Mesothelial cell of epicardium (in vitro differentiated cells): ENCODE measurements at places on chromosomes 5 and 9. TPM values are rescaled to one million over a fixed set of nuclear protein-coding genes. Genes with fewer than 3 reads are reported as not detected.

DNA sequence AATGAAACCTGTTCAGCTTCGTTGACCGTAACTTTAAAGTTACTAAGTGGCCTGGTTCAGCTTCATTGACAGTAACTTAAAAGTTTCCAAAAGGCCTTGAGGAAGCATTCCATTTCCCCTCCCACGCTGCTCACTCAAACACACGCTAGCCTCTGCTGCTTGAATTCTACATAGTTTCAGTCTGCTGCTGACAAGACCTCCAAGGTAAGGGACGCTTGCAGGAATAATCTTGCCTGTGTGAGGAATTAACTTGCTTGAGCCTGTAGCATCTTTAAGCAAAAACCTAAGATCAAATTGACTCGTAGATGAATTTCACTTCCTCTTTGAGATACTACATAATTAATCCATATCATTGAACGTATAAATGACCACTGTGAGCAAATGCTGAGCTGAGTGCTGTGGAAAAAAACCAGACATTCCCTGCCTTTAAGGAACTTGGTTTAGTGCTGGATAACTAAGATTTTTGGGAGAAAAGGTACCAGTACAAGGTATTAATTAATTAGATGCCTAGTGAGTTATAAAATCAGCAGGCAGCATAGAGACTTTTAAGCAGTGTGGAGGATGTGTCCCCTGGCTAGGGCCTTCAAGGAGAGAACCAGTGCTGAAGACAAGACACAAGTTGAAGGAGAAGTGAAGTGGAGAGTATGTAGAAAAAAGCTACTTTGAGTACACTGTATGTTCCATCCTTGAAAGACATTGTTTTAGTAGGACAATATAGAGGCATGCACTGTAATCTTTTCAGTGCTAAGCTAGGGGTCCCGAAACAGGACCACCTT lies 39.2 kb downstream of the GRAMD2B start:
- no peak for DNase-seq

GRCh38 chr5:94072116-94072515 lies 330.7 kb upstream of the POU5F2 start:
- DNase-seq = no peak

DNA sequence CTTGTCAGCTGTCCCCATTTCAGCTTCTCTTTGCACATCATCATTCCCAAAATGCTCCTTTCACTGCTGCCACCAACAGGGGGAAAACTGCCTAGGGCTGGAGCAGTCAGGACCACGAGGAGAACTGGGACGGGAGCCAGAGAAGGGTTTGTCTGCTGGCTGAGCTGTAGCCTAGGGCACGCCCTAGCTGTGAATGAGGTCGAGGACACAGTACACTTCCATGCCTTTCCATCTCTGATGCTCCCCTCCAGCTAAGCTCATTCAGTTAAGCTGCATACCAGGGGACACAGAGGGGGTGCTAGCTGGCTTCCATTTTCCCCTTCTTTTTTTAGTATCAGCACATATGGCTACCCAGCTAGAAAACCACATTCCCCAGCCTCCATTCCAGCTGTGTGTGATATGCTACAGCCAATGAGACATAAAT lies 64.7 kb downstream of the STK10 start:
- DNase-seq = no peak

DNA sequence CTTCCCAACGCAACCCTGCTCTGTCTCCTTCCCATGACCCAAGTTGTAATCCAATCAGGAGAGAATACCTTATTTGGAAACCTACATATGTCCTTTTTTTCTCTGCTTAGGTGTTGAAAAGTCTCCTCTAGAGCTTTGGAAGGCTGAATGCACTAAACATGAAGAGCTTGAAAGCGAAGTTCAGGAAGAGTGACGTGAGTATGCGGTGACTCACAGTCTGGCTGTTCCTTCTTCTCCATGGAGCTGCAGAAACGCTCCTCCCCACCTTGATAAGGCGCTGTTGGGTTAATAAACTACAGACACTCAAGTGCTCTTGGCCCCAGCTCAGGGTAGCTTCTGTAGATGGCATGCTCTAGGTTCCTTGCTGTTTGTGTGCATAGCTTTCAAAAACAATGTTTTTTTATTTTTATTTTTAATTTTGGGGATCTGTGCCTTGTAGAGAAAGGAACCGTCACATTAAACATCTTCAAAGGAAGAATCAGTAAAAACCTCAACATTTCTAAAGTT lies 30.7 kb downstream of the RAI14 start:
- no peak for DNase-seq

DNA sequence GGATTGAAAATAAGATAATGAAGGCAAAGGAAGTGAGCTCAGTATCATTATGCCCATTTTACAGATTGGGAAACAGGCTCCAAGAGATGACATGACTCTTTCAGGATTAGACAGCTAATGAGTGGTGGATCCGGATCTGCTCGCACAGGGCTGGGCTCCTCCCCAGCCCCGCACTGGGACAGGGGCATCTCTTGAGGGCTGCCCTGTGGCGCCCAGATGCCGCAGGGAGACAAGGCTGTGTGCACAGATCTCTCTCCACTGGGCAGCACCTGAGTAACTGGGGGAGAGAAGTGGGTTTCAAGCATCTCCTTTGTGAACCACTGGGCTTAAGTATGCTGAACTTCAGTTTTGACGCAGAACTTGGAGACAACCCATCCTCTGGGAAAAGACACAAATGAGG lies 43.9 kb downstream of the ADAMTS2 start:
- DNase-seq = no peak

- DNase-seq = no peak
Measured at GRCh38 chr5:91228188-91228587, 154.9 kb downstream of the ARRDC3 start.

DNA sequence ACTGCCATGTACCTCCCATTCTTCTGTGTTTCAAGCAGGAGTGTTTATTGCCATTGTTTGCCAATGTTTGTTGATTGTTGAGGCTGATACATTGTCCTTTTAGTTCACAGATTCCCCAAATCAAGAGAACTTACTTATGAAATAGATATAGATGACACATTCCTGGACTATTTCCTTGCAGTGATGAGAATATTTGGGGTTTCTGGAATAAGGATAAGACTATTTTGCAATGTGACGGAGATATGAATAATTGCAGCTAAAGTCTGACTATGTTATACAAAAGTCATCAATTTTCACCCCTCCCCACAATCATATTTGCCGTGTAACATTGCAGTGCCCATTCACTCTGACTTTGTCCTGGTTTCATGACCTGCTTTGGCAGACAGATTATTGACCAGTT lies 460.8 kb downstream of the CDH10 start:
- DNase-seq = no peak

GRCh38 chr5:76104027-76104426 lies 20.8 kb downstream of the SV2C start:
- DNase-seq = peak; percentile 75

- DNase-seq = no peak
Measured at GRCh38 chr9:133333566-133333965, 2.4 kb downstream of the SURF6 start.

DNA sequence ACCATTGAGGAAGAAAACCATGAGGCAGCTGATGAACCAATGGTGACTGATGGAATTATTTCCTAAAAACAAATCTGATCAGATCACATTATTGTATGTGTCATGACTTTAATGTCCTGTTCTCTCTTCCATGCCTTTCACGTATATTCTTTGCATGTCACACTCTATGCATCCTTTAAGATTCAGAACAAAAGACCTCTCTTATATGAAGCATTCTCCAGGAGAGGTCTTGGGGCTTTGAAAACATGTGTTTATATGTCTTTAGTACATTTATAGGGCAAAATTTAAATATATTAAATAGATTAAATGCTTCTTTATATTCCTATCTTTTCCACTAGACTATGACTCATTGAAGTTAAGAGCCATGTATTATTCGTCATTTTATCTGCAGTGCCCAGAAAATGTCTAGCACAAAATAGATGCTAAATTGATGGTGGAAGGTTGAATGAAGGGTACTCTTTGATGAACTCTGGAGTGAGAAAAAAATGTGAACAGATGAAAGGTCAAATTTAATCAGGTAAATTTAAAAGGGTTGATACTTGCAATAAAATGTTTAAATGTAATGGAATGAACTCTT lies 196.3 kb downstream of the PSAT1 start:
- no peak for DNase-seq

DNA sequence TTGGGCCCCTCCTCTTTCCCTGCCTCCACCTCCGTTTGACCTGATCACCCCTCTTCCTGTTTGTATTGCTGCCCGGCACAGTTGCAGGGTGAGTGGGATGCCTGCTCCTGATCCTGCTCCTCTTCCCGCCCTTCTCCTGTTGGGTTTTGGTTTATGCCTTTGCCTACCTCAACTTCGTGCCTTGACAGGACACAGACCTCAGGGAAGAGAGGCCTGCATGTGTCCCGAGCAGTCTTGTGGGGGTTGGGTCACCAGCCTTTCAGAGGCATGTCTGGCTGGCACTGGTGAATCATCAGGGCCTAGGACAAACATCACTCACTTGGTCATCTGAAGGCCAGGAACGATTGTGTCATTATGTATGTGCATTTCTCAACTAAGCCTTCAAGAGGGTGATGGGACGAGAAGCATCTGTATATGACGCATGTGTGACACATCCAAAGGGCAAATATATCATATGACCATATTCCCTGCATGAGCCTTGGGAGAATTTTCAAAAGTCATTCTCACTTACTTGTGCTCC lies 56.9 kb downstream of the NPR3 start:
- no peak for DNase-seq

DNA sequence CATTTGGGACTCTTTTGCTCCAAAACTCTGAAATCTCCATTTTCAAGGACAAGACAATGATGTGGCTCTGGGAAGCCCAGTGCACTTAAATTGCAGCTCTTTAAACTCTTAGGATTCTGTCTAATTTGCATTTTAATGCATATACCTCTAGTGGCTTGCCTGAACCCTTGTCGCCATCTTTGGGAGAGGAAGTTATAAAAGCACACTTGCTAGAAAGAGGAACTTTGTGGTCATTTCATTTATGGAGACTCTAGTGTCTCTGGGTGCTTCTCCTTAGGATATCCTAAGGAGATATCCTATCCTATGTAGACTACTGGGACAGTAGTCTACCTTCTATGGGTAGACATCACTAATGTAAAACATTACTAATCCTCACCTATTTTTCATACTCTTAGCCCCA lies 77.3 kb upstream of the SLC1A3 start:
- DNase-seq = no peak

GRCh38 chr9:131094622-131095021 lies 1.7 kb upstream of the AIF1L start:
- DNase-seq = no peak

- DNase-seq = no peak
Measured at GRCh38 chr5:164518741-164519080, 1013.3 kb downstream of the MAT2B start.

GRCh38 chr9:133563291-133563796 lies 28.8 kb downstream of the ADAMTSL2 start:
- DNase-seq = no peak

- no peak for DNase-seq
Measured at GRCh38 chr9:111978616-111979015, 82.0 kb downstream of the UGCG start.

DNA sequence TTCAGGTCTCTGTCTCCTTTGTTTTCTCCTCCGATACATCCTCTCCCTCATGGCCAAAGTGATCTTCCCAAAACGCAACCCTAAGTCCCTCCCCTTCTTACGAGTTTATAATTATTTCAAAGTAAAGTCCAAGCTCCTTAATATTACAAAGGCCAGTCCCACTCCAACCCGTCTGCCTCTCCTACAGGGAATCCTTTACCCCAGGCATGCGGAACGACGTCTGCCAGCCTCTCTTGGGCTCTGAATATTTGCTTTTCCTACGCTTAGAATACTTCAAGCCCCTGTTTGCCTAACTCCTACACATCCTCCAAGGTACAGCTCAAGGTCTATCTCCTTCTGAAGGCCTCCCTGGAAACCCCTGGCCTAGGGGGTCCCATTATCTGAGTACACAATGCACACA lies 246.4 kb downstream of the SLIT3 start:
- DNase-seq = no peak

DNA sequence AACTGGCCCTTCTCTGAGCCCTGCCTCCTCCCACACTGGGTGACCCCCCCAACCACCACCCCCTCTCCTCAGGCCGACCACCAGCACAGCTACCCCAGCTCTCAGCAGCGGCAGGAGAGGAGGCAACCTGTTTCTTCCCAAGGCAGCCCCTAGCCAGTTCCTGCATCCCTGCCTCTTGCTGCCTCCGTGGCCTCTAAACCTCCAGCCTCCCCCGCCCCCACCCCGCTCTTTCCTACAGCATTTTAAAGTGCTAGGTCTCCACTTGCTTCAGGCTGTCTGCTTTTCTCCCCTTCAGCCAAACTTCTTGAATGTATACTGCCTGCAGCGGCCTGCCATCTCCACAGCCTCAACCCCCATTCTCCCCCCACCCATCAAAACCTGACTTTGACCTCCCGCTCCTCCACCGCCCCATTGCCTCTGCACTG lies 135.6 kb downstream of the DAB2IP start:
- DNase-seq = no peak

DNA sequence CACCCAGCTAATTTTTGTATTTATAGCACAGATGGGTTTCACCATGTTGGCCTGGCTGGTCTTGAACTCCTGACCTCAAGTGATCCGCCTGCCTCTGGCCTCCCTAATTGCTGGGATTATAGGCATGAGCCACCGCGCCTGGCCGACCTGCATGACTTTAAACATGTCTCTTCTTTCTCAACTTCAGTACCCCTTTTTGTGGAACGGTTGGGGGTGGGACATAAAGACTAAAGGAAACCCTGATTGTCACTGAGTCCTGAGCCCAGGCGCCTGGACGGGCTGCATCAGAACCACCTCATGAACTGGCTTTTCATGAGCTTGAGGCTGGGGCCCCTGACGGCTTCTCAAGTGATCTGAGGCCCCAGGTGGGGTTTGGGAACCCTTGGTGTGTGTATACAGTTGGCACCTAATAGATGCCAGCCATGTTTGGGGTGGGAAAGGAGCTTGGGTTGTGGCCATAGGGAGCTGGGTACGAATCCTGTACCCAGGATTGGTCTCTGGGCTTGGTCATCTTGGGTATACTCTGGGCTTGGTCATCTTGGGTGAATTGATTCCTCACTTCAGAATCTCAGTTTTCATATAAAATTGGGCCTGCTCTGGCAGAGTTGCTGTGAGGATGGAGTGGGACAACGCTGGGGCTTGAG lies 2.2 kb downstream of the GRK6 start:
- no peak for DNase-seq

DNA sequence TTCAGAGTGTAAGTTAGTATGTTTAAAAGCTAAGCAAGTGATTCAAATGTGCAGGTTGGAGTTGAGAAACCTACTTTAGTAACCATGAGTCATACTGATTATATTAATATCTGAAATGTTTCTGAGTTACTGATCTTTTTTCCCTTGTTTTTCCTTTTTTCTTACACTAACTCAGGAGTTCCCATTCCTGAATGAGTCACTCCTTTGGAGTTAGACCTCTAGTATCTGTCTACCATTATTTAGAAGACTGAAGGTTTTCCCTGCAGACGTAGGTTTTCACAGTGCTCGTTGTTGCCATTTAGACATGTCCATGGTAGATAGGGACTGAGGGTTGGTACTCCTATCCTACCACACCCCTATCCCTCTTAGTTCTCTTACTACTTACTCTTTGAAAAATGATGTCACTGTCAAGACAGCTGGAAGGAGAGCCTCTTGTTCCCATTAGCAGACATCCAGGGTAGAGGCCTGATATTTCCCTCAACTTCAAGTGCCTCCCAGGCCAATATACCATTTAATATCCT lies 20.2 kb downstream of the OCLN start:
- DNase-seq = no peak

ARRDC1 gene
- 36.5 to 40.5 TPM (median 39.1 TPM) in 3 replicates for total RNA-seq

C1QTNF2 gene
- 1.3 to 1.8 TPM (median 1.4 TPM) in 3 replicates for total RNA-seq

SPATA31D4 gene
- total RNA-seq = not detected in 3 replicates

GPR151 gene
- not detected in 3 replicates for total RNA-seq

PAXX gene
- 51.1 to 58.3 TPM (median 53.1 TPM) in 3 replicates for total RNA-seq

ADAMTS13 gene
- 20.7 to 21.6 TPM (median 21.3 TPM) in 3 replicates for total RNA-seq

SSBP2 gene
- total RNA-seq = 85.8 to 88.4 TPM (median 87.9 TPM) in 3 replicates
